ENCODE measurements at places on chromosomes 6 and 20. TPM values are rescaled to one million over a fixed set of nuclear protein-coding genes. Genes with fewer than 3 reads are reported as not detected.

DNA sequence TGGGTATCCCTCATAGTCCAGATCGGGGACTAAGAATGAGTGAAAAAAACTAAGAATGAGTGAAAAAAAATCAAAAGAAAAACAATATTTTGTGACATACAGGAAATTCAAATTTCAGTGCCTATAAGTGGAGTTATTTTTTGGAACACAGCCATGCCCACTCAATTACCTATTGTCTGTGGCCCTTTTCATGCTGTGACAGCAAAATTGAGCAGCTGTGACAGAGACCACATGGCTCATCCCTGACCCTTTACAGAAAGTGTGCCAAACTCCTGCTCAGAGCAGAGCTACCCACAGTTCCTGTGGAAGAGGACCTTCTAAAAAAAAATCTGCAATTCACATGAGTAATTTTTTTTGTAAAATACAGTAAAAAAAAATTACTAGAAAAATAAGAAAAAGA lies 1.4 kb downstream of the NCR2 start:
- no peak overlapping the region for H3K27ac ChIP-seq
- H3K27me3 ChIP-seq, result no peaks in the 10 kb centered on the region
- no peak overlapping the region for H3K4me3 ChIP-seq

DNA sequence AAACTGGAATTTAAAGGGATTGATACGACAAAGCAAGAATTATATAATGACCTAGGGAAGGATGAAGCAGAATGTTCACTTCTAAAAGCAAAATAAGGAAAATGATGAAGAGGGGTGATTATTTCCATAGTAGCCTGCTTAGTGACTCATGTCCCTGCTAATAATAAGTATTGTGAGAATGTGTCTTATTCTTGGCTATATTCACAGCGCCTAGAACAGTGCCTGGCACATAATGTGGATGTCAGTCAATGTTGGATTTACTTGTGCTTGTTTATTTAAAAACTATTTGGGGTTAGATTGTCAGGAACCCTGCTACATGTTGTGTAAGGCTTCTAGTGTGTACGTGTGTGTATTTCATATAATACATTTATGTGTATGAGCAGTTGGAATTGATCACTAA lies 85.1 kb downstream of the ZFAND3 start:
- no peak for DNase-seq
- no peaks in the 10 kb centered on the region for H3K36me3 ChIP-seq
- no peak overlapping the region for H3K4me3 ChIP-seq
- H3K27ac ChIP-seq, result no peak overlapping the region
- no peaks in the 10 kb centered on the region for H3K27me3 ChIP-seq
- H3K4me1 ChIP-seq, result peaks cover 44% of the 10 kb centered on the region

DNA sequence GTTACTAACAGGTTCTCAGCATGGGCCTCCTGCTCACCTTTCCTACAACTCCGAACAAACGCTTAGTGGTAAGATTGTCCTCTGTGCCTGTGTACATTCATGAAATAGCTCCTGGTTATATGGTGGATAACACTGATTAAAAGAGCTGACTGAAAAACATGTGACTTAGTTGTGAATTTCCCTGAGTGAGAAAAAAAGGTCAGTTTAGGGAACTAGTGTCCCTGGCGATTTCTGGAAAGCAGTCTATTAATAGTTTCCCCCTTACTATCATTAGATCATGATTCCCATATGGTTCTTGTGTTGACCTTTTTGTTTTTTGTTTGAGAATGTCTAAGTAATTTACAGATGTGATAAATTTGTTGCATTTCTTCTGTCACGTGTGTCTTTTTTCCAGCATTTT lies 15.6 kb downstream of the SNRPC start:
- H3K27me3 ChIP-seq, result no peaks in the 10 kb centered on the region
- H3K36me3 ChIP-seq, result peaks cover 28% of the 10 kb centered on the region
- peaks cover 15% of the 10 kb centered on the region for H3K4me1 ChIP-seq

DNA sequence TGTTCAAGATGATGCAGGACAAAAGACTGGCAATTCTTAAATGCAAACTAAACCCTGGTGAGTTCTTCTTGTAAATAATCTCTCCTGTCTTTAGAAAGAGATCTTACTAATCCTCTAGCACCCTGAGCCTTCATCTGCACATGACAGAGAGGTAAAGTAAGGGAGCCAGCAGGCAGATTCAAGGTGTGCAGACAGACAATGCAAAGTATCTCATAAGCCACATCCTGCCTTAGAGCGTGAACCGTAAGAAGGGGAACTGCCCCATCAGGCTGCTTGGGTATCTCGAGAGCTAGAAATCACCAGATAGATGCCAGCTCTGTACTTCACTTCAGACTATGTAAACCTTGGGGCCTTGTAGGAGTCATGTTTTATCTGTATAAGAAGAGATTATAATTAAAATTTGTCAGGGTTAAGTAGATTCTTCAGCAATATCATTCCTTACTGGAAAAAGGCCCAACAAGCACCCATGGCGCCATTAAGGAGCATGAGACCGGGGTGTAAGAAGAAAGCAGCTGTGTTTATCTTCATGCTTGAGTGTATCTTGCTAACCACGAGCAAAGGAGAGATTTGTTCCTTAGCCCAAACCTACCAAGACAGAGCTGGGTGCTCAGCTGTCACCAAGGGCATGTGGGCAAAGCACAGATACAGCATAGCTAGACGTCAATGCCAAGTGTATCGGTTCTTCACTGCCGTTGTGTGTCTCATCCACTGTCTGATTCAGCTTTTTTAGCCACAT lies 24.4 kb downstream of the CNR1 start:
- DNase-seq, result no peak
- no peak overlapping the region for H3K27ac ChIP-seq
- no peaks in the 10 kb centered on the region for H3K36me3 ChIP-seq
- no peaks in the 10 kb centered on the region for H3K4me1 ChIP-seq
- H3K27me3 ChIP-seq, result peaks cover 10% of the 10 kb centered on the region
- no peak overlapping the region for H3K4me3 ChIP-seq

DNA sequence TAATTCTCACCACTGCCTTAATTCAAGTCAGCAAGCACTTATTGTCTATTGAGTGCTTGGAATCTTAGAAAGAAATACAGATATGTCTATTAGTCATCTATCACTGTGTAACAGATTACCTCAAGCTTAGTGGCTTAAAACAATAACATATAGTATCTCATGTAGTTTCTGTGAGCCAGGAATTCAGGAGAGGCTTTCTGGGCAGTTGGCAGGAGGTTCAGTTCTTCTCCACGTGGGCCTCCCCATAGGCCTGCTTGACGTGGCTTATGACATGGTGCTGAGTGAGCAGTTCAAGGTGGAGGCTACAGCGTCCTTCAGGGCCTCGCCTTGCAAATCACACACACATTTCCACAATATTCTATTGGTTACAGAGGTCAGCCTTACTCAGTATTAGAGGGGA lies 69.7 kb downstream of the DTD1 start:
- H3K27ac ChIP-seq, result no peak overlapping the region
- H3K27me3 ChIP-seq, result no peaks in the 10 kb centered on the region
- H3K4me3 ChIP-seq, result no peak overlapping the region
- peaks cover 3% of the 10 kb centered on the region for H3K4me1 ChIP-seq
- peaks cover 5% of the 10 kb centered on the region for H3K36me3 ChIP-seq
- DNase-seq, result no peak

DNA sequence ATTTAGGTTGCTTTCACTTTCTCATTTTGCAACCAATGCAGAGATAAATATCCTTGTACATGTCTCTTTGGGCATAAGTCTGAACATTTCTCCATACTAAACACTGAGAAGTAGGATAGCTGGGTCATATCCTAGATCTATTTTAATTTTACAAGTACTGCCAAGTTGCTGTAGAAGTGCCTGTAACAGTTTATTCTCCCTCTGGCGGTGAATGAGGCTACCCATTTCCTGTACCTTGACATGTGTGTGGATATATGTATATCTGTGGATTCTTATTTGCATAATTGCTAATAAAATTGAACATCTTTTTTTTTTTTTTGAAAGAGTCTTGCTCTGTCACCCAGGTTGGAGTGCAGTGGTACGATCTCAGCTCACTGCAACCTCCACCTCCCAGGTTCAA lies 48.0 kb upstream of the PNRC1 start:
- no peaks in the 10 kb centered on the region for H3K36me3 ChIP-seq
- no peak overlapping the region for H3K27ac ChIP-seq
- H3K4me3 ChIP-seq, result no peak overlapping the region
- no peaks in the 10 kb centered on the region for H3K27me3 ChIP-seq
- H3K4me1 ChIP-seq, result no peaks in the 10 kb centered on the region

GRCh38 chr6:149060300-149060984 lies 257.1 kb upstream of the TAB2 start:
- peak; percentile 76 for DNase-seq
- peak overlapping the region; percentile 62 for H3K4me3 ChIP-seq
- H3K27ac ChIP-seq, result peak overlapping the region; percentile 81
- H3K4me1 ChIP-seq, result peaks cover 37% of the 10 kb centered on the region
- H3K36me3 ChIP-seq, result no peaks in the 10 kb centered on the region

DNA sequence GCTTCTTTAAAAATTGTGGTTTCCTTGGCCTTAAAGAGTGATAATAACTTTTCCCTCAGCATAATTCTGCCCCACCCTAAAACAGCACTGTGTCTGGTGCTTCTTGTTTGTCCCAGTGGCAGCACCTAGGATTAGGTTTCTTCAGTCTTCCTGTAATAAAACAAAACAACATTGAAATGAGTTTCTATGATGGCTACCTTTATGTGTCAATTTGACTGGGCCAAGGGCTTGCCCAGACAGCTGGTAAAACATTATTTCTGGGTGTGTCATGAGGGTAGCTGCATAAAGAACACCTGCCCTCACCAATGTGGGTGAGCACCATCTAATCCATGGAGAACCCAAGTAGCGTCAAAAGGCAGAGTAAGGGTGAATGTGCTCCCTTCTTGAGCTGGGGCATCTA lies 117.8 kb downstream of the QRSL1 start:
- no peak for DNase-seq
- H3K27ac ChIP-seq, result no peak overlapping the region
- peaks cover 2% of the 10 kb centered on the region for H3K27me3 ChIP-seq
- no peak overlapping the region for H3K4me3 ChIP-seq
- H3K4me1 ChIP-seq, result no peaks in the 10 kb centered on the region

DNA sequence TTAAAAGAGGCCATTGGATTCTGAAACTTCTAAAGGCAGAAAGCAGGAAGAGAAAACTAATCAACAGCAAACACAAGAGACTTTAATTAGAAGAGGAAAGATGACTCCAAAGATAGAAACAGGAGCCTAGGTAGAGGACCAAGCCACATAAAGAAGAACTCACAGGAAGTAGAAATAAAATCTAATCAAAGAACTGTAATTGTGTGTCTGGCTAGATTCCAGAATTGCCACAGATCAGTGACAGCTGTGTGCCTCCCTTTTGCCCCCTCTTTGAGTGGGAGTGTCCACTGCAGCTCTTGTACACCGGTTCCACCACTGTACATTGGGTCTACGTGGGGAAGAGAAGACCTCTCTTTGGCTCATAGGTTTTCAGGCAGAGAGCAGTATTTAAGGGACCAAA lies 22.3 kb upstream of the THEMIS start:
- H3K4me3 ChIP-seq, result no peak overlapping the region
- no peak for DNase-seq
- H3K27me3 ChIP-seq, result no peaks in the 10 kb centered on the region
- H3K36me3 ChIP-seq, result peaks cover 14% of the 10 kb centered on the region
- H3K4me1 ChIP-seq, result peaks cover 68% of the 10 kb centered on the region
- peak overlapping the region; percentile 39 for H3K27ac ChIP-seq

GRCh38 chr20:24469116-24469893 lies at the start of gene SYNDIG1:
Gene SYNDIG1 (plus strand): TSS chr20:24469629. CDS start chr20:24543098, 73,469 bp downstream.
- H3K36me3 ChIP-seq, result no peaks in the 10 kb centered on the region
- no peak within 1 kb of the TSS for H3K27ac ChIP-seq
- no peak for DNase-seq
- H3K27me3 ChIP-seq, result peaks cover 48% of the 10 kb centered on the region

GRCh38 chr6:168027521-168027920 lies 30.1 kb downstream of the KIF25 start:
- H3K36me3 ChIP-seq, result no peaks in the 10 kb centered on the region
- H3K4me1 ChIP-seq, result no peaks in the 10 kb centered on the region
- DNase-seq, result no peak

GRCh38 chr6:136144251-136145023 lies 105.7 kb downstream of the MTFR2 start:
- no peak overlapping the region for H3K4me3 ChIP-seq
- DNase-seq, result no peak
- H3K36me3 ChIP-seq, result peaks cover 5% of the 10 kb centered on the region
- H3K4me1 ChIP-seq, result no peaks in the 10 kb centered on the region

- no peak for DNase-seq
- peaks cover 9% of the 10 kb centered on the region for H3K27me3 ChIP-seq
- H3K4me3 ChIP-seq, result no peak overlapping the region
- H3K27ac ChIP-seq, result no peak overlapping the region
- no peaks in the 10 kb centered on the region for H3K36me3 ChIP-seq
These were observed 151.0 kb upstream of the HEY2 start for GRCh38 chr6:125598422-125598821.

DNA sequence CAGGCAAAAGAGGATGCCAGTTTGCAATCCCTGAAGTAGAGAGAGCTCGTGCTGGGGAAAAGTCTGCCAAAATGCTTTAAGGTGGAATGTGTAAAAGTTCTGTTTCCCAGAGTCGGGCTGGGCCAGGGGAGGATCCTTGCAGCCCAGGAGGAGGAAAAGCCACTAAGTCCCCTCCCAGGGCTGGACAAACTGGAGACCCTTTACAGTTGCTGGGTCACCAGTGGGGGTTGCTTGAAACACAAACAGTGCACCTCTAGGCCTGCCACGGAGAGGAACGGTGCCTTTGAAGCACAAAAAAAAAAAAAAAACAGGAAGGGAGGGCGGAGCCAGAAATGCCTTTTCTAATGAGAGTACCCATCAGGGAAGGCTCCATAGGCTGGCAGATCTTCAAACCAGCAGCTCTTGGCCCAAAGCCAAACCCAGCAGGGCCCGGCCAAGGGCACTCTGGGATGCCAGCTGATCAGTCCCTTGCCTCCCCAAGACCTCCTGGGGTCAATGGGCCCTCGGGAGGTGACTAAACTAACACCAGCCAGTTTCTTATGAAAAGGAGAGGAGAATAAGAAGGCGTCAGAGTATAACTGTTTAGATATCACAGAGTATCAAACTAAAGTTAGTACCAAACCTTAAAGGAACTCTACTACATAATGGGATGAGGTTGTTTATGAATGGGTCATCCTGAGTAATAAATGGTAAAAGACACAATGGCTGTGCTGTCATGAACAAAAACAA lies 23.7 kb downstream of the HLA-A start:
- H3K27ac ChIP-seq, result peak overlapping the region; percentile 98
- peaks cover 41% of the 10 kb centered on the region for H3K4me1 ChIP-seq
- peak overlapping the region; percentile 86 for H3K4me3 ChIP-seq
- no peaks in the 10 kb centered on the region for H3K27me3 ChIP-seq
- peak; percentile 89 for DNase-seq
- no peaks in the 10 kb centered on the region for H3K36me3 ChIP-seq

- H3K27me3 ChIP-seq, result peaks cover 20% of the 10 kb centered on the region
- no peaks in the 10 kb centered on the region for H3K36me3 ChIP-seq
- no peaks in the 10 kb centered on the region for H3K4me1 ChIP-seq
- DNase-seq, result no peak
- H3K4me3 ChIP-seq, result no peak overlapping the region
- no peak overlapping the region for H3K27ac ChIP-seq
These were observed 10.7 kb downstream of the BHLHE23 start for GRCh38 chr20:62995898-62996595.

GRCh38 chr6:79034865-79035264 lies 43.2 kb downstream of the PHIP start:
- H3K36me3 ChIP-seq, result peaks cover 56% of the 10 kb centered on the region
- H3K27me3 ChIP-seq, result no peaks in the 10 kb centered on the region
- peak overlapping the region; percentile 57 for H3K27ac ChIP-seq
- DNase-seq, result peak; percentile 35
- peaks cover 60% of the 10 kb centered on the region for H3K4me1 ChIP-seq
- no peak overlapping the region for H3K4me3 ChIP-seq

GRCh38 chr6:53975941-53976615 lies 135.2 kb upstream of the MLIP start:
- H3K4me3 ChIP-seq, result no peak overlapping the region
- DNase-seq, result no peak
- no peaks in the 10 kb centered on the region for H3K36me3 ChIP-seq
- no peak overlapping the region for H3K27ac ChIP-seq

Gene GJA10
- total RNA-seq, result not detected

Gene EFHC1
- total RNA-seq, result 3.1 TPM

Gene FAM83B
- not detected for total RNA-seq

Gene GLP1R
- 0.07 TPM for total RNA-seq

Data from activated naive CD4-positive, alpha-beta T cell treated with anti-CD3 and anti-CD28 coated beads for 36 hours (primary cell).